ENCODE measurements at places on chromosomes 12 and 14.

DNA sequence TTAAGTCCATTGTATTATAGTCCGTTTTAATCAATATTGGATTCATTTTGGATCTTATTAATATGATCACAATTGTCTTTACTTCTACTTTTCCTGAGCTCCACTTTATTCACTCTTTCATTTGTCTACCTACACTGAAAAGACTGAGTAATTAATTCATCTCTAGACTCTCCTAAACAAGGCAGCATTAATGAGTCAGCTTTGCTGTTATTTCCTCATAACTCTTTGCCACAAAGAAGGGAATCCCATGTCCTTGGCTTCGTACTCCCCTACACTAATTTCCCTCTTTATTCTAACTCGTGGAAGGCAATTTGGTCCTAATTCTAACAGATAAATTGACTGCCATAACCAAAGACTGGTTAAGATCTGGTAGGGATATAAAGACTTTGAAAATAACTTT lies 91.9 kb downstream of the ARMH4 start:
- DNase-seq, result no peak

DNA sequence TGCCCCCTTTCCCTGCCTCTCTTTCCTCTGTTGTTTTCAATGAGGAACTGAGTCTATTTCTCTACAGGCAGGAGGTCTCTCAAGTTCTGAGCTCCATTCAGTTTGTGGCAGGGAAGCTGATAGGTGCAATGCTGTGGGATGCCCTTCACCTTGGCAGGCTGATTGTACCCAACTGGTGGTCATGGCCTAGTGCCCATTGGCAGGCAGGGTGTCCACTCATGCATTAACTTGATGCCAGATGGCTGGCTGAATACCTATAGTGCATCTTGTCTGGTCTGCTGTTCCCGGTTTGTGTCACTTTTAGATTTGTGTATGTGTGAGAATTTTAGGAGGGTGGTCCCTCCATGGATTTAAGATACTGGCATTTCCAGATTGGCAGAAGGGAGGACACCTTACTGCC lies 20.0 kb upstream of the ITGA5 start:
- DNase-seq, result no peak

DNA sequence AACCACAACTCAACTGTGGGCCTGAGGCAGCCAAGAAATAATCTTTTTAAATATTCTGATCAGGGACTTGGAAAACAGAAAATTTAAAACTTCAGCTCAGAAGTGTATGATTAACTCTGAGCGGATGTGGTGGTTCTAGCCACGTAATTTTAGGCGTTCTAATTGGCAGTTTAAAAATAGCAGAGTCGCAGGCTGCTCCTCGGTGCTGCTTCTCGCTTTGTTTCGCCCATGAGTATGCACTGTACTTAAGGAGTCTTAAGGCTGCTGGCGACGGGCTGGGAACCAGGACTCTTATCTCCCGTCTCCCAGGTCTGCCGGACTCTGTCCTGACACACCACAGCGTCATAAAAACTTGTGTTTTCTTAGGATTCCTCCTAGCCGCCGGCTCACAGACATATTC lies 113.4 kb upstream of the PELI2 start:
- no peak for DNase-seq

- DNase-seq, result no peak
These were observed 74.7 kb downstream of the TRIM9 start for GRCh38 chr14:51020024-51020710.

DNA sequence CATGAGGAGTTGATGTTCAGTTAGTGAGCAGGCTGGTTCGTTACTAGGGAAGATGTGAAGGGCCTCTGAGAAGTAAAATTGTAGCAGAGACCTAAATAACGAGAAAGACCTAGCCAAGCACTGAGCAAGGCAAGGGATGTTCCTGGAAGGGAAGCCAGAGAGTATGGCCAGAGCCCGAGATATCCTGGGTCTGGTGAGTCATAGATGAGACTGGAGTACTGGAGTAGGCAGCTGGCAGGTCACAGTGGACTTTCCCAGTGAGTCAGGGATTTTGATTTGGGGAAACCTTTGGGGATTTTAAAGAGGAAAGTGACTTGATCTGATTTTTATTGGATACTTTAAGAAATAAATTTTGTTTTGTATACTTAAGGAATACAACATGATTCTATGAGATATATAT lies 369.0 kb downstream of the DIO2 start:
- DNase-seq, result no peak

Data from thoracic aorta (tissue), 2 donors.